CD8-positive, alpha-beta memory T cell (primary cell): ENCODE measurements at places on chromosomes 4 and X. TPM values are rescaled to one million over a fixed set of nuclear protein-coding genes. Genes with fewer than 3 reads are reported as not detected.
A peak's percentile ranks its signal among the peaks of the same experiment; 100 is the strongest.

GRCh38 chrX:51852096-51852495 lies 41.3 kb upstream of the MAGED1 start:
- no peaks in the 10 kb centered on the region for H3K36me3 ChIP-seq
- no peak for DNase-seq
- H3K27me3 ChIP-seq, result no peaks in the 10 kb centered on the region
- H3K4me3 ChIP-seq, result no peak overlapping the region
- H3K4me1 ChIP-seq, result no peaks in the 10 kb centered on the region

DNA sequence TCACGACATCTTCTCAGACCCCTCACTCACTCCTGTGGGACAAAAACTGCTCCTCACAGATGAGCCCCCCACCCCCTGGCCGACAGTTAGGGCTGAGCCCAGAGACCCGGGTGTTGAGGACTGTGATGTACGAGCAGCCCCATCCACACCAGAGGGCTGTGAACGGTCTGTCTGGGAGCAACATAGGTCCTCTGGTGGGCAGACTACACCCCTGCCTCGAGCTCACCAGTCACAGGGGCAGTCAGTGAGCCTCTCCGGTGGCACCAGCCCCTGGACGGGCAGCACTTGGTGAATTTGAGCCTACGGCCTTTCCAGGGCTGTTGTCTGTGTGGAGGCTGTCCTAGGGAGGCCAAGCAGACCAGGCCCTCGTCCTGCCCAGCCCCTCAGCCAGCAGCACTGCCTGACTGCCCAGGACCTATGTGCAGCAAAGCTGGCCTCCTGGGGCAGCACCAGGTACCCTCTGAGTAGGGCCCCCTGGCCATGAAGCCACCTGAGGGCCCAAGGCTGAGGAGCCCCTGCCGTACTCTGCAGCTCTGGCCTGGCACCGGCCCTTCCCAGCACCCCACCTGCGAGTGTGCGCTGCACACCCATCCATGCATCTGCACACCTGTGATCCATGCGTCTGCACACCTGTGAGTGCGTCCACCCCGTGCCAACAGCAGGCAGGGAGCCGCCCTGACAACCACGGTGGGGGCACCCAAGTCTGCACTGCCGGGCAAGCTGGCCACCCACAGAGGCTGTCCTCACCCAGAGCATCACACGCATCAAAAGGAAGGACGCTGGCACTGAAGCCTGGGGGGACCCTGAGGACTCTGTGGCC lies 111.6 kb upstream of the NKX1-1 start:
- no peaks in the 10 kb centered on the region for H3K27me3 ChIP-seq
- DNase-seq, result no peak
- H3K27ac ChIP-seq, result no peak overlapping the region
- H3K36me3 ChIP-seq, result no peaks in the 10 kb centered on the region

- H3K27me3 ChIP-seq, result no peaks in the 10 kb centered on the region
- peaks cover 75% of the 10 kb centered on the region for H3K4me1 ChIP-seq
- no peak overlapping the region for H3K27ac ChIP-seq
- H3K36me3 ChIP-seq, result peaks cover 4% of the 10 kb centered on the region
- H3K4me3 ChIP-seq, result peak overlapping the region; percentile 34
These were observed 23.6 kb downstream of the SH3BP2 start for GRCh38 chr4:2816401-2816954.

DNA sequence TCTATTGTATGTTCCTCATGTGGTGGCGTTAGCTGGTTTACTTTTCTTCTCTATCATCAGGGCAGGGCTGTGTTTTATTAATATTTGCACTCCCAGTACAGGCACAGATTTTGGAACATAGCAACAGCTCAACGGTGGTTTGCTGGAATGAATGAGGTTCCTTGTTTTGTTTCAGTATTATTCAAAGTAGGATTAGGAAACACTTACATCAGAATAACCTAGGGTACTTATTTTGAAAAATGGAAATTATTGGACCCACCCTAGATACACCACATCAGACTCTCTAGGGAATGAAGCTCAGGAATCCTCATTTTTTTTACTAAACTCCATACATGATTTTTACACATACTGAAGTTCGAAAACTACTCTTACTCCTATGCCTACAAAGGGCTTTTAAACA lies 108.8 kb upstream of the ENPEP start:
- no peak for DNase-seq
- no peaks in the 10 kb centered on the region for H3K27me3 ChIP-seq
- no peaks in the 10 kb centered on the region for H3K4me1 ChIP-seq
- H3K27ac ChIP-seq, result no peak overlapping the region
- no peaks in the 10 kb centered on the region for H3K36me3 ChIP-seq

GRCh38 chr4:80154545-80154933 lies 42.8 kb upstream of the PRDM8 start:
- H3K4me1 ChIP-seq, result no peaks in the 10 kb centered on the region

GRCh38 chrX:74450803-74451449 lies 29.6 kb downstream of the SLC16A2 start:
- H3K36me3 ChIP-seq, result no peaks in the 10 kb centered on the region
- DNase-seq, result no peak
- H3K27me3 ChIP-seq, result no peaks in the 10 kb centered on the region
- H3K4me1 ChIP-seq, result peaks cover 3% of the 10 kb centered on the region
- no peak overlapping the region for H3K4me3 ChIP-seq
- no peak overlapping the region for H3K27ac ChIP-seq

GRCh38 chrX:45517090-45517973 lies 316.7 kb upstream of the DIPK2B start:
- no peak for DNase-seq
- no peak overlapping the region for H3K27ac ChIP-seq
- H3K4me3 ChIP-seq, result no peak overlapping the region
- H3K36me3 ChIP-seq, result no peaks in the 10 kb centered on the region
- H3K27me3 ChIP-seq, result no peaks in the 10 kb centered on the region
- no peaks in the 10 kb centered on the region for H3K4me1 ChIP-seq

DNA sequence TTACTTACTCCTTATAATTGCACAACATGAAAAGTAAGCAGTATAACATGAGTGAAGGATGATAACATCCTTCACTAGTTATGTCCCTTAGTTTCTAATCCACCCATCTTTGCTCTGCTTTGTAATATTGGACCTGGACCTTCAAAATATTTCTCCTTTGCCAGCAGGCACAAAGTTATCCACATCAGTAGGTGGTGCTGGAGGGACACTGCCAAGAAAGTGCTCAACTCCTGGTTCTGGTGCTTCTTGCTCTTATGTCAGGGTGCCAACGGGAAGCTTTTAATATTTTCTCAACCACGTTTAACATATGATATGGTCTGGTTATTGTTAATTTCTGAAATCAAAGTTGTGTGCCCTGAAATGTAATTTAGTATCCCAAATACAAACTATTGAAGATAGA lies 49.1 kb downstream of the TMEM165 start:
- no peak for DNase-seq
- H3K4me3 ChIP-seq, result no peak overlapping the region
- peaks cover 11% of the 10 kb centered on the region for H3K36me3 ChIP-seq
- no peaks in the 10 kb centered on the region for H3K27me3 ChIP-seq

DNA sequence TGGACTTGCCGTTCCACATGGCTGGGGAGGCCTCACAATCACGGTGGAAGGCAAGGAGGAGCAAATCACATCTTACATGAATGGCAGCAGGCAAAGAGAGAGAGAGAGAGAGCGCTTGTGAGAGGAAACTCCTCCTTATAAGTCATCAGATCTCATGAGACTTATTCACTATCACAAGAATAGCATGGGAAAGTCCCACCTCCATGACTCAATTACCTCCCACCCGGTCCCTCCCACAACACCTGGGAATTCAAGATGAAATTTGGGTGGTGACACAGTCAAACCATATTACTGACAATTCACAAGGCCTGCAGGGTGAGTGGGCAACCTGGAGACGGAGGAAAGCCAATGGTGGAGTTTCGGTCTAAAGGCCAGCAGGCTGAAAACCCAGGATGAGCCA lies 394.3 kb upstream of the TRAM1L1 start:
- H3K27ac ChIP-seq, result no peak overlapping the region
- no peaks in the 10 kb centered on the region for H3K36me3 ChIP-seq
- no peaks in the 10 kb centered on the region for H3K4me1 ChIP-seq
- no peaks in the 10 kb centered on the region for H3K27me3 ChIP-seq

DNA sequence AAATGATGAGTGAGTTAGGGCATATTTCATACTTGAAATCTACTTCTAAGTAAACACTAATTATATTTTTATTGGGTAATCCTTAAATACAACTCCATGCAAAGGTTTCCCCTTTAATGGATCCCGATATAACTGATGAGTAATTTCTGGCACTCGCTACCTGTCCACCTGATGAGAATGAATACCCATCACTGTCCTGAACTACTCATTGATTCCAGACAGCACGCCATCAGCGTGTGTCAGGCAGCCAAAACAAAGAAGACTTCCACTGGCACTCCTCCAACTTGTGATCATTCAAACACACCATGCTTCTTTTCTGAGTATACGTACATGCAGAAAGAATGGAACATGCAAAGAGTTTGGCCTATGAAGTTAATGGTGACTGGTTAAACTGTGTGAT lies 69.4 kb downstream of the HCCS start:
- DNase-seq, result no peak
- H3K4me1 ChIP-seq, result no peaks in the 10 kb centered on the region
- no peaks in the 10 kb centered on the region for H3K27me3 ChIP-seq
- H3K4me3 ChIP-seq, result no peak overlapping the region
- no peaks in the 10 kb centered on the region for H3K36me3 ChIP-seq

- no peaks in the 10 kb centered on the region for H3K27me3 ChIP-seq
- H3K4me3 ChIP-seq, result no peak overlapping the region
- no peak for DNase-seq
- no peaks in the 10 kb centered on the region for H3K4me1 ChIP-seq
- no peak overlapping the region for H3K27ac ChIP-seq
These were observed 8.0 kb downstream of the IRAK1 start for GRCh38 chrX:154011376-154012335.

Gene TIMP1
- total RNA-seq, result 6.9 TPM

Gene TCEAL9
- 3.4 TPM for total RNA-seq

DNA sequence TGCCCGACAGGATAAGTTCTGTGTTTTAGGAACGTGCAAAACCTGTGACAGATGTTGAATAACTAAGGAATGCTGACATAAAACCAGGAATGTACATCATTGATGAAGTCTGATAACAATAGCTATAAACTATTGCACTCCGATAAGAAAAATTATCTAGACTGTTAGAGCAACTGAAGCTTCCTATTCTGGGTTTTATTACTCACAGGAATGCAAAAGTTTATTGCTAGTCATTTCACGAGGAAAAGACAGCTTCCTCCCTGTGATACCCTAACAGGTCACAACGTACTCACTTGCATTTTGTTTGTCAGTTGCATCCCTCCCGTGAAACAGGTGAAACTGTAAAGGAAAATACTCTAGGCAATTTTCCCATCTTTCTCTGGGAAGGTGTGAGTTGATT lies 65.9 kb downstream of the CLDN22 start:
- no peaks in the 10 kb centered on the region for H3K36me3 ChIP-seq
- H3K27me3 ChIP-seq, result no peaks in the 10 kb centered on the region
- H3K4me3 ChIP-seq, result no peak overlapping the region
- no peak overlapping the region for H3K27ac ChIP-seq

DNA sequence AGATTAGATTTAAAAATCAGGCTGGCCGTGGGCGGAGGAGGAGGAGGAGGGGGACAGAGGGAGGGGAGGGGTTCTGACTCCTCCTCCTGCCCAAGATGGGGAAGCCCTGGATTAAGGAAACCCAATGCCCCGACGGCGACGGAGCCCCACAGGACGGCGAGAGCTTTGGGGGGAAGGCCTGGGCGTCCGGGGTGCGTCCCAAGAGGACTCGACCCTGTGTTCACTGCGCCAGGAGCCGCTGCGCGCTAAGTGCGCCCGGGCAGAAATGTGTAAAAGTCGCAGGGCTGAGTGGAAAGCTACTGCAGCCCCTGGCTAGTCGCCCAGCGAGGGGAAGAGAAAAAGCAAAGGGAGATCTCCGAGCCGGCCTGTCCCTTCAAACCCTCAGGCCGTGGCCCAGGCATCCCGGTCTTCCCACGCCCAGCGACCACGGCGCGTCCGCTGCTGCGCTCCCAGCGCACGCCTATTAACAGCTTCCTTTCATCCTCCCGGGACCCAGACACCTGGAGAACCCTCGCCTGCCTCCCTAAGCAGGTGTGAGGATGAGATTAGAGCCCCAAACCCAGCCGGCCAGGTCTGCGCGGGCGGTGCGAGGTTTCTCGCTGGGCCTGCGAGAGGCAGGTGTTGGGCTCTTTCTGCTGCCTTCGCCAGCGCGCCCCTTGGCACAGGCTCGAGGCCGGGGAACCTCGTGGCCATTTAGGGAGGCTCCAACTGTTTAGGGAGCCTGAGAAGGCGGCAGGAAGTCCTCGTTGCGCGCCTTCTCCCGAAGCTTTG lies 1.4 kb upstream of the RPS6KA3 start:
- H3K27ac ChIP-seq, result no peak overlapping the region
- H3K27me3 ChIP-seq, result no peaks in the 10 kb centered on the region
- H3K4me1 ChIP-seq, result peaks cover 8% of the 10 kb centered on the region
- DNase-seq, result no peak
- H3K36me3 ChIP-seq, result no peaks in the 10 kb centered on the region
- H3K4me3 ChIP-seq, result no peak overlapping the region

Gene ZNF595
- total RNA-seq, result 8.5 TPM

Gene CWH43
- total RNA-seq, result not detected

Gene SSX4
- not detected for total RNA-seq

GRCh38 chr4:39597695-39598381 lies 40.8 kb downstream of the SMIM14 start:
- no peaks in the 10 kb centered on the region for H3K27me3 ChIP-seq
- H3K27ac ChIP-seq, result no peak overlapping the region
- no peak overlapping the region for H3K4me3 ChIP-seq
- no peaks in the 10 kb centered on the region for H3K36me3 ChIP-seq
- no peaks in the 10 kb centered on the region for H3K4me1 ChIP-seq

DNA sequence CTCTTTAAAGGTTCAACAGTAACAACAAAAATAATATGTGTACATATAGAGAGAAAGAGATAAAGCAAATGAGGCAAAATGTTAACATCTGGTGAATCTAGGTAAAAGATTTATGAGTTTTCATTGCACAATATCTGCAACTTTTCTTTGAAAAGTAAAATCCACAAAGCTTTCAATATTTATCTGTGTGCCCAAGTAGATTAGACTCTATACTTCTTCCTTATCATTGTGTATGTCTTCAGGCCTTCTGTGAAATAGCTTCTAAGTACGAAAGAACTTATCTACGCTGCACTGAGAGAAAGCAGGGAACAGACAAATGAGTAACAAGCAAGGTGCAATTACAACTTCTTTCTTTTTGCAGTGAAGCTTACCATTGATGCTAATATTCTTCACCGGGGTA lies 81.6 kb downstream of the NPNT start:
- no peak for DNase-seq
- H3K27me3 ChIP-seq, result no peaks in the 10 kb centered on the region
- H3K4me1 ChIP-seq, result no peaks in the 10 kb centered on the region
- H3K36me3 ChIP-seq, result no peaks in the 10 kb centered on the region
- H3K27ac ChIP-seq, result no peak overlapping the region

Gene GPR173
- not detected for total RNA-seq

- no peaks in the 10 kb centered on the region for H3K27me3 ChIP-seq
- no peak overlapping the region for H3K27ac ChIP-seq
- H3K36me3 ChIP-seq, result no peaks in the 10 kb centered on the region
These were observed 71.9 kb downstream of the MAGEB17 start for GRCh38 chrX:16239211-16239610.
